ENCODE measurements at places on chromosomes 6 and 20. TPM values are rescaled to one million over a fixed set of nuclear protein-coding genes. Genes with fewer than 3 reads are reported as not detected.

Gene SDC4
- total RNA-seq: 0.38 TPM

- no peak for DNase-seq
Observed at GRCh38 chr6:131877999-131878789, 70.4 kb downstream of the ENPP1 start.

DNA sequence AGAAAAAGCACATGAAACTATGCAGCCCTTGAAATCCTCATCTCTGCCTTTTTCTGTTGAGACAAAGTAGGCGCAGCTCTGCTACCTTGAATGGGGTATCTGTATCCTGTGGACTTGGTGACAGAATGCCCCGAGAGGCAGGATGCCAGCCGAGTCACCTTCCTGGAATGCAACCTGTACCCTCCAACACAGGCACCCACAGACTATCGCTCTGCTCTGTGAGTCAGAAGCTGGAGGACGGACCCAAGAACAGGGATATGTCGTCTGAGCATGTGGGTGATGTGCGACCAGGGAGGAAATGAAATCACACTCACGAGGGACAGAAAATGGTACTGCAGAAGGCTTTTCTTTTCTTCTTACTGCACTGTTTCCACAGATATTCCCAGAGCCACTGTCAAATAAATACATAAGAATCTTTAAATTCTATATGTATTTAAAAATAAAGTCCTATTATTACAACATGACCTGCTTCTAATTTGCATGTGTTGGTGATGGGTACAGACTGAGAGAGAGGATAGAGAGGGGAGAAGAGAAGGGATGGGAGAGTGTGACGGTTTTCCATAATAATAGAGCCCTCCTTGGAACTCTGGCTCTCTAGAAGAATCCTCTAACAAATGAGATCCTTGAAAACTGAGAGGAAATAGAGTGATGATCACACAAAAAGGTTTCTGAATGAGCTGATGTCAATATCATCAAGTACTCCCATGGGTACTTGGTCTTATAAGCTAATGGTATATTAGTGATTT is 308.1 kb downstream of the FOXC1 start:
- DNase-seq: no peak

GRCh38 chr20:52103913-52104545 is 87.5 kb downstream of the ZFP64 start:
- no peak for DNase-seq

- DNase-seq: no peak
Observed at GRCh38 chr6:34272013-34272926, 23.5 kb upstream of the SMIM29 start.
